ENCODE measurements at places on chromosomes 11 and 22.

GRCh38 chr11:66915866-66916265 lies 42.3 kb downstream of the PC start:
- DNase-seq: no peak

- no peak for DNase-seq
Measured at GRCh38 chr11:105224482-105225253, 85.1 kb upstream of the CARD18 start.

GRCh38 chr22:46953968-46954765 lies 191.7 kb downstream of the TBC1D22A start:
- no peak for DNase-seq

DNA sequence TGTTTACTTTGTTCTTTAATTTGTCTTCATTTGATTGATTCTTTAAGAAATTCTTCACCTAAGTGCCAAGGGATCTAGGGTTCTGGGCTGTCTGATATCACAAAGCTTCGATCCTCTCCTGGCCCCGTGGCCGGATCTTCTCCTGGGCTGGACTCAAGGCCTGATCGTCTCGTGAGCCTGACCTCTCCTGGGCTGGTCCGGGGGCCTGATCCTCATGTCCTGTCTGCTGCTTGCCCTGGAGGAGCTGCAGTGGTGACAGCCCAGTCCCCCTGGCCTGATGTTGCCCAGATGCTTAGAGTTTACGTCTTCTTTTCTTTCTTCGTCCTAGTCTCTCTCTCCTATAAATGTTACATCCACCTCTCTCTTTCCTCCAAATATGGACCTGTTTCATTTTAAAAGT lies 3.3 kb downstream of the NADSYN1 start:
- peak; percentile 10 for DNase-seq

- no peak for DNase-seq
Measured at GRCh38 chr11:128931668-128932067, 11.0 kb downstream of the TP53AIP1 start.

- DNase-seq: no peak
Measured at GRCh38 chr11:109521571-109522086, 99.6 kb downstream of the C11orf87 start.

- no peak for DNase-seq
Measured at GRCh38 chr11:88410656-88411055, 73.1 kb upstream of the CTSC start.

DNA sequence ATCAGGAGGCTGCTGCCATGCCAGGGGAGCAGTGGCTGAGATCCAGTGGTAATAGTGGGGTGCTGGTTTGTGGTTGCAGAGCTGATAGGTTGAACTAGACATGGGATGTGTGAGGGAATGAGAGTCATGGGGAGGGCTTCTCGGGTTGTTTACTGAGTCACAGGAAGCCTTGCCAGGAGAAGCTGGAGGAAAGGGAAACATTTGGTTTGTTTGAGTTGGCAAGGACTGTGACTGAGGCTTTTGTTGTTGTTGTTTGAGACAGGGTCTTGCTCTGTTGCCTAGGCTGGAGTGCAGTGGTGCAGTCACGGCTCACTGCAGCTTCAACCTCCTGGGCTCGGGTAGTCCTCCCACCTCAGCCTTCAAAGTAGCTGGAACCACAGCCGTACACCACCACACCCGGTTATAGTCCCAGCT lies 49.3 kb downstream of the CABIN1 start:
- DNase-seq: no peak

DNA sequence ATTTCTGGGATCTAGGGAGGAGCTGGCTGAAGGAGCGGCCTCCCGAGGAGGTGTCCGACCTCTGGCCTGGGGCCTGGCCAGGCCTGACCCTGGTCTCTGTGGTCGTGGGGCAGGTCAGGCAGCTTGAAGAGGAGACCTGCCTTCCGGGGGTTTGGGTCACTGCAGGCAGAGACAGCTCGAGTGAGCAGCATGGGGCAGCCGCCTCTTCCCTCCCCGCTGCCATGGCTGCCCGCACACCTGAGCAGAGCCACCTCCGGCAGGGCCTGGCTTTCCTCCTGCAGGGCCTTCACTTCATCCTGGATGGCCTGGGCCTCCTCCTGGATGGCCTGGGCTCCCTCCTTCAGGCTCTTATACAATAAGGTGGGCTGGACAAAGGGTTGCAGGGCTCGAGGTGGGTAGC lies 8.0 kb upstream of the NAALADL1 start:
- no peak for DNase-seq

GRCh38 chr11:2270322-2271076 lies at the start of gene ASCL2:
Gene ASCL2 (minus strand): TSS chr11:2270588. CDS start chr11:2270332, 256 bp downstream.
- peak; percentile 48 for DNase-seq

- no peak for DNase-seq
Measured at GRCh38 chr11:4436411-4436810, 12.7 kb upstream of the OR52K2 start.

DNA sequence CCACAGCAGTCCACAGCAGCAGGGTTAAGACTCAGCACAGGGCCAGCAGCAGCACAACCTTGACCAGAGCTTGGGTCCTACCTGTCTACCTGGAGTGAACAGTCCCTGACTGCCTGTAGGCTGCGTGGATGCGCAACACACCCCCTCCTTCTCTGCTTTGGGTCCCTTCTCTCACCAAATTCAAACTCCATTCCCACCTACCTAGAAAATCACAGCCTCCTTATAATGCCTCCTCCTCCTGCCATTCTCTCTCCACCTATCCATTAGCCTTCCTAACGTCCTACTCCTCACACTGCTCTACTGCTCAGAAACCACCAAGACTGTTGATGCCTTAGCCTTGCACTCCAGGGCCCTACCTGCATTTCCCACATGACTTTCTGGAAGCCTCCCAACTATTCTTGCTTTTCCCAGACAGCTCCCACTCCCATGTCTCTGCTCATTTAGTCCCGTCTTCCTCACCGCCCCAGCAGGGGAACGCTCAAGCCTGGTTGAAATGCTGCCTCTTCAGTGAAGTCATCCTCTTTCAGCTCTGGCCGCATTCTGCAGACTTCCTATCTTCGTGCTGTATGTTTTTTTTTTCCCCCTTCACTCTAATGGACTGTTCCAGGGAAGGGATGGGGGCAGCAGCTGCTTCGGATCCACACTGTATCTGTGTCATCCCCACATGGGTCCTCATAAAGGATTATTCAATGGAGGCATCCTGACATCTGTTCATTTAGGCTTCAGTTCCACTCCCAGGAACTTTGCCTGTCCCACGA lies 3.3 kb downstream of the IL18BP start:
- DNase-seq: no peak

DNA sequence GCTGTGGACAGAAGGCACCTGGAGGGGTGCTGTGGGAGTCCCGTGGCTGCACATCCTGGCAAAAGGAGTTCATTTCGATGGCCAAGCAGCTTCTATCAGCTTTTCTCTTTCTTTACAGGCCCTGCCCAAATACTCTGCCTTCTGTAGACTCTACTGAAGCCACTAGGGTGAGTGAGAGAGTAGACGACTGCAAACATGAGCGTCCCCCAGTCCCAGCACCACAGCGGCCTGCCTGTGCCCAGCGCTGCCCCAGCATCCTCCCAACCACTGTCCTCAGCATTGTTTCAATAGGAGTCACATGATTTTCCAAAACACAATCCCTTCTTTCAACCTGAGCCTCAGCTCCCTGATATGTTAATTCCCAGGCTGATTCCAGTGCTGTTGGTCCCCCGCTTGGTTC lies 110.0 kb downstream of the KIRREL3 start:
- DNase-seq: no peak

- DNase-seq: no peak
Measured at GRCh38 chr11:74084796-74085541, 76.1 kb upstream of the UCP3 start.

- DNase-seq: peak; percentile 76
Measured at GRCh38 chr22:42343531-42344081, 73.2 kb upstream of the TCF20 start.

GRCh38 chr11:73225851-73226250 lies 7.8 kb downstream of the P2RY2 start:
- DNase-seq: no peak

DNA sequence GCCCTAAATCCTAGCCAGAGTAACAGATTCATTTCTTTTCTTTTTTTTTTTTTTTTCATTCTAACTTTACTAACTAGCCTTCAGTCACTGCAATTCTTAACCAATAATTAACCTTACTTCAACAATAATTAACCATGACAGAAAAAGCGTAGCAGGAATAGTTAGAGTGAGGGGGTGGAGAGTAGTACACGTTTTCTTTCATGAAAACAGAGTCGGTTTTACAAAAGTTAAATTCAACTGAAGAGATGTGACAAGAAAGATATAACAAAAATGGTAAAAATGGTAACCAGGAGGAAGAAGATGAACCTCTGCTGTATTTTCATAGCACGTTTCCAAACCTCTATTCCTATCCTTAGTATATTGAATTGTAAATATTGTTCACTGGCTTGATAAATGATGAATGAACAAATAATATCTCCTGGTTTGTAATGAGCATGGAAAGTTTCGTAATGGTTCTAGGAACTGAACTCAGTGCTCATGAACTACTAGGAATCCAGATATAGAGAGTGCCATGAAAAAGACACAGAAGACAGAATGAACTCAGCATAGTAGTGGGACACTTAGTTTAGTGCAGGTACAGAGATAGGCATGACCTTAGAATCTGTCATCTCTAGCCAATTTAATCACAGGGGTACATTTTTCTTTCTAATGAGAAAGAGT lies 116.5 kb upstream of the ANO5 start:
- no peak for DNase-seq

DNA sequence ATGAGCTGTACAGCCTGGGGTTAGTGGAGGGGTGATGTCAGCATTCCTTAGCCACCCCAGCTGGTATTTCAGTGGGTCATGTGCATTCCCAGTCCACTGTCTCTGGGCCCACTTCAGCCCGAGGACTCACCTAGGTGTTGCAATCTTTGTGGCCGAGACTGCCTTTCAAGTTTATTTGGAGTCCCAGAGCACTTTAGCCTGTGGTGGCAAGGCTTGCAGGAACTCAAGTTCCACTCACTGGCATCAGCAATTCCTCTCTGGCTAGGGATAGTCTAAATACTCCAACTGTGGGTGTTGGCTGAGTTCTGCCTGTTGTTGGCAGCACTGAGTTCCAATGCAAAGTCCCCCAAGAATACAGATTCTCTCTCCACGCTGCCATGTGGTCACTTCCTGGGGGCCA lies 191.6 kb upstream of the PGR start:
- DNase-seq: no peak

GRCh38 chr22:19872779-19873137 lies 18.1 kb upstream of the GNB1L start:
- peak; percentile 15 for DNase-seq

GRCh38 chr22:41772198-41772597 lies 28.3 kb upstream of the CCDC134 start:
- no peak for DNase-seq

GRCh38 chr11:86673055-86673843 lies 833 bp upstream of the ME3 start:
- no peak for DNase-seq

DNA sequence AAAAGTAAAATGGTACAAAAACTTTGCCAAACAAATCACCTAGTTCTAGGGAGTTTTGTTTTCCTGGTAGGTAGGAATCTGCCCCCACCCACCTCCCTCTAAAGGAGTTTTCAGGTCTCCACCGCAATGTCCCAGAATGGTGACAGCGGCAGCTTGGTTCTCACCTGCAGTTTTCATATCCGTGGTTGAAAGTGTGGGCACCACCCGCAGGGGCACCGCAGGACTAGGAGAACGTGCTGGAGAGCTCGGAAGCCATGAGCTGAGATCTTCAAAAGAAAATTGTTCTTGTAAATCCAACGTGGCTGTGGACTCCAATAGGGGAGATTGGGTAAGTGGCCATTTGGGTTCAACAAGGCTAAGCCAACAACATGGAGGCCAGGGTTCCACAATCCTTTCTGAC lies 10.8 kb downstream of the NFRKB start:
- no peak for DNase-seq

- DNase-seq: no peak
Measured at GRCh38 chr11:108939135-108939534, 274.3 kb downstream of the DDX10 start.

- DNase-seq: no peak
Measured at GRCh38 chr11:79101656-79102055, 339.2 kb downstream of the TENM4 start.

GRCh38 chr22:28792491-28793383 lies 7.6 kb downstream of the XBP1 start:
- no peak for DNase-seq

Measured in right cardiac atrium (tissue), 5 donors.